ENCODE measurements at places on chromosomes 7 and 10. TPM values are rescaled to one million over a fixed set of nuclear protein-coding genes. Genes with fewer than 3 reads are reported as not detected.

BAIAP2L1 gene
- polyA plus RNA-seq = 34.8 TPM

VWC2 gene
- polyA plus RNA-seq = not detected

UCN3 gene
- polyA plus RNA-seq = not detected

ARHGAP22 gene
- polyA plus RNA-seq = 7.1 TPM

WNT16 gene
- polyA plus RNA-seq = not detected

OPN1SW gene
- not detected for polyA plus RNA-seq

LRRD1 gene
- polyA plus RNA-seq = not detected

MEOX2 gene
- polyA plus RNA-seq = not detected

SH3PXD2A gene
- polyA plus RNA-seq = 23.9 TPM

ZRANB1 gene
- polyA plus RNA-seq = 3.8 TPM

PRR15 gene
- 5.4 TPM for polyA plus RNA-seq

ACSM6 gene
- polyA plus RNA-seq = not detected
